ENCODE measurements at places on chromosomes 1 and 21.

DNA sequence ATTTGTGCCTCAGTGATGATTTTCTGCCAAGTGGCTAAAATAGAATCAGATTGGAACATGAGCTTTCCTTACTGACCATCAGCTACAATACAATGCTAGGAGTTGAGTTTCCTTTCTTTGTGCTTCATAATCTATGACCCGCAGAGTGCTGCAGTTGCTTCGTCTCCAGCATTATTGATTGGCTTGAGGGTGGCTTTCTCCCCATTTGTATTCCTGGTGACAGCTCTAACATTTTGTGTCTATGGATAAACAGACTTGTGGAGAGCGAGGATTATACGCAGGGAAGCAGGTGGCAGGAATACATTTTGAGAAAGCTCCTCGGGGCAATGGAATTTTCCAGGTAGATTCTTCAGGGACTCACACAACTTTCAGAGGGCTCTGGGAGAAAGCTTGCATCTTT lies 223.2 kb downstream of the HHAT start:
- no peaks in the 10 kb centered on the region for H3K36me3 ChIP-seq
- H3K4me1 ChIP-seq: no peaks in the 10 kb centered on the region
- no peak overlapping the region for H3K27ac ChIP-seq
- no peak overlapping the region for H3K4me3 ChIP-seq
- DNase-seq: no peak
- no peaks in the 10 kb centered on the region for H3K27me3 ChIP-seq

- no peaks in the 10 kb centered on the region for H3K27me3 ChIP-seq
- no peak overlapping the region for H3K27ac ChIP-seq
- H3K4me1 ChIP-seq: no peaks in the 10 kb centered on the region
- DNase-seq: no peak
Measured at GRCh38 chr1:244406337-244406736, 45.4 kb downstream of the ADSS2 start.

DNA sequence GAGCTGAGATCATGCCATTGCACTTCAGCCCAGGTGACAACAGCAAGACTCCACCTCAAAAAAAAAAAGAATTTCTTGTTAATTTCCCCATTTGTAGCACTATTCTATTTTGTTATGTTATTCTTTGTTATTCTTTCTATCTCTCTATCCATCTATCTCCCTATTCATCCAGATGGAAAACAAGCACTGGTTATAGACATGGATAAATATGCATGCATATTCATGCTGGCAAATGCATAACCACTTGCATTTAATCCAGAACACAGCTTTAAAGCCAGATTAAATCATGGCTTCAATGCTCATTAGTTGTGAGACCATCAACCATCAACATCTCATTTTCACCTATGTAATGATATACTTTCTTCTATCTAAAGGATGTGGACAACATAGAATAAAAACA lies 21.5 kb upstream of the KLHL20 start:
- DNase-seq: no peak
- no peak overlapping the region for H3K4me3 ChIP-seq
- H3K4me1 ChIP-seq: peaks cover 3% of the 10 kb centered on the region
- no peak overlapping the region for H3K27ac ChIP-seq
- H3K27me3 ChIP-seq: peaks cover 15% of the 10 kb centered on the region

DNA sequence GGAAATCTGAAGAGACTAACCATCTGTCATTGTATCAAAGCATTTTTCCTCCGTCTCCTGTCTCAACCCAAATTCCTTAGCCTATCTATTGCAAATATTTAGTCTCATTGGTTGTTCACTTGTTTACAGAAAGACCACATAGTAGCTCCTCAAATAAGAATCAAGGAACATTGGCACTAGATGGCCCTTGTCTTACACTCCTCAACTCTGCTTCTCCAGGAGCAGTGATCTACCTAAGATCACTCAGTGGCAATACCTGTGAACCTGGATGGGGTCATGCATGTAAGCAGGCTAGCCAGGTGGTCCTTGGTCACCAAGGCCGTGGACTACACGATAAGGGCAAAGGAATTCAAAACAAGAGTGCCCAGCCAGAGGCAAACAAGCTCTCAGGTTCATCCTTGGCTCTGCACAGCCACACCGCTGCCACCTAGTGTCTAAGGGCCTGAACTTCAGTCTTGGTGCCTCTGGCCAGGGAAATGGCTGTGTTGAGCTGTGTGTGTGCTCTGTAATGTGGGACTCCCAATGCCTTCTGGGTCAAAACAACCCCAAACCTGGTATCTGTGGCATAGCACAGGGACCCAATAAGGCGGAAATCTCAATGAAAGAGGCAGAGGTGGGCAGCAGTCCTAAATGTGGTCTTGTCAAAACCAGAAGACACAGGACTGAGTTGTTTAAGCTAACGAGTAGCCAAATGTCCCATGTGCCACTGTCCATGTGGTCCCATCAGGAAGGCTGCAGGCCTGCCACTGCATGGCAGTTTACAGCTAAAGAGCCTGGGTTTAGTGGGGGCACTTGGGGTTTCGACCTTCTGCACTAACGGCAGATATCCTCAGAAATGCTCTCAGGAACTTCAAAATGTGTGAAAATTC lies 54.5 kb downstream of the GPR161 start:
- peaks cover 1% of the 10 kb centered on the region for H3K4me1 ChIP-seq
- DNase-seq: peak; percentile 74
- no peak overlapping the region for H3K27ac ChIP-seq
- H3K4me3 ChIP-seq: no peak overlapping the region

DNA sequence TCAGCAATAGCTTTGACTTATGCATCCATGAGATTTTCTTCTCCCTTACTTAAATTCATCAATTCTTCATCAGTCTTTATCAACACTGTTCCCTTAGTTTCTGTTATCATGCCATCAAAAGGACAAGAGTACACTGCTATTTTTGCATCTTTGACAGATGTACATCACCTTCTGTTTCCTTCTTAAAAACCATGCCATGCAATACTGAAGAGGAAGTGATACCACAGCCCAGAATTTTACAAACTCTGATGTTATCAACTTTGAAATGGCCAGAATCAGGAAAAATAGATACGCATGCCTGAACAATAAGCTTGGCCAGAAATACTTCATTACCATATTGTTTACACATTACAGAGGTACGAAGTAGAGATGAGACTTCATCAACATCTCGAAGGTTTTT lies 21.1 kb downstream of the FMO5 start:
- H3K27ac ChIP-seq: no peak overlapping the region
- no peak for DNase-seq
- peaks cover 3% of the 10 kb centered on the region for H3K4me1 ChIP-seq
- no peak overlapping the region for H3K4me3 ChIP-seq
- no peaks in the 10 kb centered on the region for H3K27me3 ChIP-seq

DNA sequence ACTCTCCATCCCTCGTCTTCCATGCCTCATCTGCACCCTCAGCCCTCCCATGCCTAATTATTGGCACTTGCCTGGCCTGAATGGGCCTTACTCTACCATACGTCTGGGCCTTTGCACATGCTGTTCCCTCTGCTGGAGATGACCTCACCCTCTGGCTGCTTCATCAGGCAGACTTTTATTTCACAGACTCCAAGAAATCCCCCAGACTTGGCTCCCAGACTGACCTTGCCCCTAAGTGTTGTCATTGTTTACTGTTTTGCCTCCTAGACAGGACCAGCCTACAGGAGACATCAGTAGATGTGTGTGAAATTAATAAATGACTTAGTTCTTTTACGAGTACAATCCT lies 5.2 kb upstream of the AHDC1 start:
- H3K36me3 ChIP-seq: no peaks in the 10 kb centered on the region
- no peak overlapping the region for H3K27ac ChIP-seq
- DNase-seq: no peak
- H3K27me3 ChIP-seq: no peaks in the 10 kb centered on the region
- peaks cover 21% of the 10 kb centered on the region for H3K4me1 ChIP-seq

- H3K27ac ChIP-seq: no peak overlapping the region
- no peak for DNase-seq
- H3K36me3 ChIP-seq: no peaks in the 10 kb centered on the region
- peaks cover 5% of the 10 kb centered on the region for H3K4me1 ChIP-seq
Measured at GRCh38 chr1:39642796-39643195, 3.4 kb upstream of the HEYL start.

- no peak overlapping the region for H3K27ac ChIP-seq
- no peak overlapping the region for H3K4me3 ChIP-seq
- no peaks in the 10 kb centered on the region for H3K4me1 ChIP-seq
- H3K27me3 ChIP-seq: peaks cover 4% of the 10 kb centered on the region
Measured at GRCh38 chr1:14347186-14347585, 251.3 kb upstream of the KAZN start.

DNA sequence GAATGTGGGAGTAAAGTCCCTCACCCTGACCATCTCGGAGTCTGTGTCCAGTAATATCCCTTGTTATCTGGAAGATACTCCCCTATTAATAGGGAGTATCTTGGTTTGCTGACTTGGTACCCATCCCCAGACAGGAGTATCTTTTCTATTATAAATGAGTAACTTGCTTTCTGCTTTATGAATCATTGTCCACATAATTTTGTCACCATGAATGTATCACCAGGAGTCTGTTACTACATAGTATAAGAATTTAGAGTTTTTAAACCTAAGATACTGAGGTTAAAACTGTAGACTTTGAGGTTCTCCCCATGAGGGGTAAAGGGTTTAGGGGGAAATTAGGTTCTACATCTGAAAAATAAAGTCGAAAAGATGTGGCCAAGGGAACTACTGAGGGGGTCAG lies 175.6 kb downstream of the FCRL5 start:
- H3K27me3 ChIP-seq: peaks cover 13% of the 10 kb centered on the region
- no peak overlapping the region for H3K27ac ChIP-seq
- no peaks in the 10 kb centered on the region for H3K36me3 ChIP-seq
- H3K4me1 ChIP-seq: peaks cover 2% of the 10 kb centered on the region

- no peaks in the 10 kb centered on the region for H3K36me3 ChIP-seq
- peaks cover 5% of the 10 kb centered on the region for H3K27me3 ChIP-seq
- DNase-seq: no peak
- H3K4me1 ChIP-seq: no peaks in the 10 kb centered on the region
- no peak overlapping the region for H3K4me3 ChIP-seq
Measured at GRCh38 chr1:18320051-18320450, 160.7 kb upstream of the KLHDC7A start.

- H3K27me3 ChIP-seq: peaks cover 2% of the 10 kb centered on the region
- peaks cover 25% of the 10 kb centered on the region for H3K36me3 ChIP-seq
- H3K27ac ChIP-seq: peak overlapping the region; percentile 99
Measured at GRCh38 chr1:155174324-155175280, 953 bp downstream of the TRIM46 start.

- H3K27ac ChIP-seq: no peak overlapping the region
- no peak for DNase-seq
- H3K27me3 ChIP-seq: no peaks in the 10 kb centered on the region
Measured at GRCh38 chr1:41048540-41048939, 27.0 kb upstream of the SLFNL1 start.

DNA sequence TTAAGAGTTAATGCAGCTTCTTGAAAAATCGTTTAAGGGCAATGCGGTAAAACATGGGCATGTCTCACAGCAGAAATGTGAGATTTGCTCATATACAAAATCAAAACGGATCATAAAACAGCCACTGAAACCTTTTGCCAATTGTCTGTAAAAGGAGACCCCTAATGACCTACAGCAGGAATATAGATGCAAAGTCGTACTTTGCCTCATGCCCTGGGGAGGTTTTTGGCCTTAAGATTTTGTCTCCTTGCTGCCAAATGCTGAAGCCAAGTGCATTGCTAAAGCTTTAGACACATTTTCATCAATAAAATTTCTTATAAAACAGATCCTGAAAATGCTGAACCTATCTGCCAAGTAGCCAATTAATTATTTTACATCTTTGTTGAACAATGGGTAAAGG lies 226.9 kb downstream of the TGFB2 start:
- H3K27me3 ChIP-seq: no peaks in the 10 kb centered on the region
- H3K27ac ChIP-seq: no peak overlapping the region
- H3K4me1 ChIP-seq: no peaks in the 10 kb centered on the region
- DNase-seq: no peak
- H3K4me3 ChIP-seq: no peak overlapping the region

- H3K27ac ChIP-seq: no peak overlapping the region
- no peaks in the 10 kb centered on the region for H3K4me1 ChIP-seq
- H3K4me3 ChIP-seq: no peak overlapping the region
- H3K27me3 ChIP-seq: no peaks in the 10 kb centered on the region
- H3K36me3 ChIP-seq: peaks cover 4% of the 10 kb centered on the region
- DNase-seq: no peak
Measured at GRCh38 chr1:198845851-198846250, 207.0 kb downstream of the PTPRC start.

GRCh38 chr1:167362638-167363037 lies 142.0 kb downstream of the POU2F1 start:
- no peak for DNase-seq
- peaks cover 5% of the 10 kb centered on the region for H3K36me3 ChIP-seq
- no peaks in the 10 kb centered on the region for H3K4me1 ChIP-seq
- H3K4me3 ChIP-seq: no peak overlapping the region
- H3K27me3 ChIP-seq: no peaks in the 10 kb centered on the region
- H3K27ac ChIP-seq: no peak overlapping the region

GRCh38 chr1:158145173-158145719 lies 35.4 kb upstream of the CD1D start:
- DNase-seq: no peak
- no peak overlapping the region for H3K27ac ChIP-seq
- H3K27me3 ChIP-seq: no peaks in the 10 kb centered on the region
- peaks cover 21% of the 10 kb centered on the region for H3K4me1 ChIP-seq
- no peak overlapping the region for H3K4me3 ChIP-seq

GRCh38 chr1:228407106-228408040 lies 738 bp upstream of the TRIM11 start:
- H3K36me3 ChIP-seq: peaks cover 20% of the 10 kb centered on the region
- H3K4me3 ChIP-seq: peak overlapping the region; percentile 92
- DNase-seq: no peak
- peaks cover 30% of the 10 kb centered on the region for H3K4me1 ChIP-seq
- H3K27ac ChIP-seq: peak overlapping the region; percentile 80

GRCh38 chr1:26874896-26875295 lies 11.9 kb downstream of the SFN start:
- no peak for DNase-seq
- H3K4me1 ChIP-seq: peaks cover 4% of the 10 kb centered on the region
- no peak overlapping the region for H3K4me3 ChIP-seq
- H3K36me3 ChIP-seq: peaks cover 13% of the 10 kb centered on the region
- H3K27ac ChIP-seq: no peak overlapping the region
- H3K27me3 ChIP-seq: no peaks in the 10 kb centered on the region

GRCh38 chr21:44785620-44786335 lies 15.8 kb downstream of the UBE2G2 start:
- peaks cover 42% of the 10 kb centered on the region for H3K36me3 ChIP-seq
- no peaks in the 10 kb centered on the region for H3K27me3 ChIP-seq
- DNase-seq: no peak
- no peak overlapping the region for H3K4me3 ChIP-seq

DNA sequence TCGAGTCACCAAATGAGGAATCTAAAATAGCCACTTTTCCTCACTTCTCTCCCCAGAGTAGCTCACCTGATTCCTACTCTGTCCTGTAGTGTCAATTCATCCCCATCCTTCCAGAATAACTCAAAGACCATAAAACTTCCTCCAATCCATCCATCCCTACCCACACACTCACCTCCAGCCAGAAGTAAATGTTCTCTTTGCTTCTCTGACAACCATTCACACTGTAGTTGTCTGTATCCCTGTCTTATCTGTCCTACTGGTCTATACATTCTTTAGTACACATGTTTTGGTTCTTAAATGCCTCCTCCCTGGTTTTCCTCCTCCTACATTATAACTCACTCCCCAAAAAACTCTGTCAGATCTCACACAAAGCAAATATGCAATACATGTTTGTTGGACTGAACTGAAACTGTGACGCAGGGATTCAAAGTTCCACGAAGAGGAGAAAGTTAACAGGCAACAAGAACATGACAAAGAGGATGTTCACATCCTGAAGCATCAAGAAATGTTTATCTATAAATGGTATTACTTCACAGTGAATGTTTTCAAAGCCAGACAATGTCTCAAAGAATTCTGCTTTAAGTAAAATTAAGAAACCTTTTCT lies 11.0 kb downstream of the TP53BP2 start:
- H3K36me3 ChIP-seq: peaks cover 1% of the 10 kb centered on the region
- no peak overlapping the region for H3K27ac ChIP-seq
- no peak for DNase-seq
- H3K4me1 ChIP-seq: peaks cover 30% of the 10 kb centered on the region
- H3K4me3 ChIP-seq: no peak overlapping the region
- no peaks in the 10 kb centered on the region for H3K27me3 ChIP-seq

Data from activated naive CD8-positive, alpha-beta T cell treated with anti-CD3 and anti-CD28 coated beads, Interleukin-2, amount 50 U/mL, for 24 hours (primary cell).